Stimulated activated CD8-positive, alpha-beta memory T cell treated with anti-CD3 and anti-CD28 coated beads, Interleukin-4, amount 100 ng/mL, for 24 hours (primary cell): ENCODE measurements at places on chromosomes 3 and 15.

DNA sequence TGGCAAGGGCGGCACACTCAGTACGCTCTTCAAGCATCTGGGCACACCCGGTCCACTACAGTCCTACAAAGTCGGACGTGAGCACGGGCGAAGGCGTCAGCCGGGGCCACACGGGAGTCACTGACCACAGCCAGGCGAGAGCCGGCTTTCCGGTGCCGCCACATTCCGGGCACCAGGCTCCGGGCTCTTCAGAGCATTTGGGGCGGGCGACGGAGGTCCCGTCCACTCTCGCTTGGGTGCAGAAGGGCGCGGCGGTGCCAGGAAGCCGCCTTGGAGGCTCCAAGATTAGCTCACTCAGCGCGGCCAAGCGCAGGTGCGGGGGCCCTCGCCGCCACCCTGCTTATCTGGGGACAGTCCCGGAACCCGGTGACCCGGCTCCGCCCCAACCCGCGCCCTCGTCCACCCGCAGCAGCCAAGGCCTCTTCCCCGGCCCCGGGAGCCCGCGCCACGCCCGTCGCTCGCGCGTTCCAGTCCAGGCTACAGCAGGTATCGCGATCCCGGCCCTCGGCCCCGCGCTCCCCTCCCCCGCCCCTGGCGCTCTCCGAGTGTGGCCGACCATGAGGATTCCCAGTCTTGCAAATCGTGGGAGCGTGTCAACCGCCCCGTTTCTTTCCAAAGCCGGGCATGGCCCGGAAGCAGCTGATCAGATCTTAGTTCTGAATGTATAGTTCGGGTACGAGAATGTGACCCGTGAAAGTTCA, at the start of gene ADPRH:
Gene ADPRH, plus strand, starts transcription at position 127 of the 701 bp plus-strand sequence. CDS start 2,678 bp downstream, outside the sequence.
- peak; percentile 39 for DNase-seq

- no peak for DNase-seq
Measured at GRCh38 chr3:46642971-46643370, 30.6 kb downstream of the FAM240A start.

- DNase-seq, result no peak
Measured at GRCh38 chr15:69107025-69107620, 53.3 kb upstream of the GLCE start.

DNA sequence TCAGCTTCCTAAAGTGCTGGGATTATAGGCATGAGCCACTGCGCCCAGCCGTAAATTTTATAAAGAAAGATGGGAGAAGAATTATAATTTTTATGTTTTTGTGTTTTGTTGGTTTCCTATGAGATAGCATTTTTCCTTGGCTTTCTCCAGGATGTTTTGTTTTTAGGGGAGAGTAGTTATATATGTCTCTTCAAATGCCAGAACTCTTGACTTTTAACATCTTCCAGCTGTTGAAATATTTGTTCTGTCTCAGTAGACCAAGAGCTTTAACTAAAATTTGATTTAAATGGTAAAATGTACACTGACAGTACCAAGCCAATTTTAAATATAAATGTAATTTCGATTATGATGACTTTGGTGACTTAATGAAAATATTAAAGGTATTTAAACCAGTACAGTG, 96.8 kb downstream of the DHX36 start:
- DNase-seq, result no peak

- DNase-seq, result no peak
Measured at GRCh38 chr15:87724330-87724729, 532.2 kb downstream of the NTRK3 start.

- DNase-seq, result no peak
Measured at GRCh38 chr15:56534728-56535127, 69.8 kb upstream of the MNS1 start.
